GM04503 (cell line): ENCODE measurements at places on chromosomes 4 and X.

DNA sequence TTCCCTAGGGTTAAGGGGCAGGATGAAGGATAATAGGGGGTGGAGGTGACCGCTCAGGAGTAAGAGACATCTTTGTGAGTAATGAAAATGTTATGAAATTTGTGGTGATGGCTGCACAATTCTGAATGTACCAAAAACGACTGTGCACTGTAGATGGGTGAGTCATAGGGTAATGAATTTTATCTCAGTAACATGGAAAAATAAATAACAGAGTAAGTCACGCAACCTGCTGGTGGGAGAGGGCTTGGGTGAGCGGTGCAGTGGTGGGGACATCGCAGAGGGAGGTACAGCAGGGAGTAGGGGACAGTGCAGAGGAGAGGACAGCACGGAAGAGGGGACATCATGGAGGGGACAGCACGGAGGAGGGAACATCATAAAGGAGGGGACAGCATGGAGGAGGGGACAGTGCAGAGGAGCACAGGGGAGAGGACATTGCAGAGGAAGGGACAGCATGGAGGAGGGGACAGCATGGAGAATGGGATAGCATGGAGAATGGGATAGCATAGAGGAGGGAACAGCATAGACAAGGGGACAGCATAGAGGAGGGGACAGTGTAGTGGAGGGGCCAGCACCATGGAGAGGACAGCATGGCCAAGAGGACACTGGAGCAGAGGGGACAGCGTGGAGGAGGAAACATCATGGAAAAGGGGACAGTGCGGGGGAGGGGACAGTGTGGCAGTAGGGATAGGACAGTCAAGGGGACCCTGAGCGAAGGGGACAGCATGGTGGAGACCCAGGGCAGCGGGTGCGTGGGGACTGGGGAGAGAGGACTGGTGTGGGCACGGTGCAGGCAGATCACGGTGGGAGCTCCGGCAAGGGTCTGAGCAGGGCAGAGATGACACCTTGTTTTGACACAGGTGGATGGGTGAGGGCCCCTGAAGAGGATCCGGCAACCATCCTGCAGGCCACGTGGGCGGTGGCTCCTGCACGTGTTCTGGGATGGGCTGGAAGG, 68.5 kb upstream of the MXD4 start:
- DNase-seq = peak; percentile 82

DNA sequence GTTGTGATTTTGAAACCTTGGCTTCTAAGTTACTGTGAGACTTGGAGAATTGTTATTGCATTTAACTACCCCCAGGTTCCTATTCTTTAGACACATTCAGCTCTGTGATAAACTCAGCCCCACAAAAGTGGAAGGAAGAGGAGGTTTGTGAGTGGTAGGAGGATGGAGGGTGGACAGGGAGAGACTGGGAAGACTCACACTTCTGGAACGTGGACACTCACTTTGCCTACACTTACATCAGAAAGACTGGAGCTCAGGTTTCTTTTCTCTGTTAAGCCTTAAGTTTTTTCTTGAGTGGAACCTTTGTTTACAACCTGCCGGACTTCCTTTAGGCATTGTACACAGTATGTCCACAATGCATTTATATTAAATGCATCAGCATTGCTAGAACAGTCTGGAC, 99.0 kb downstream of the AREG start:
- DNase-seq = peak; percentile 14

GRCh38 chr4:82791179-82791578, 7.4 kb downstream of the SCD5 start:
- DNase-seq = no peak

- DNase-seq = peak; percentile 14
These were observed 24.3 kb upstream of the NDNF start for GRCh38 chr4:121096629-121097028.

- DNase-seq = no peak
These were observed 1.1 kb downstream of the HSPA4L start for GRCh38 chr4:127783026-127783769.

DNA sequence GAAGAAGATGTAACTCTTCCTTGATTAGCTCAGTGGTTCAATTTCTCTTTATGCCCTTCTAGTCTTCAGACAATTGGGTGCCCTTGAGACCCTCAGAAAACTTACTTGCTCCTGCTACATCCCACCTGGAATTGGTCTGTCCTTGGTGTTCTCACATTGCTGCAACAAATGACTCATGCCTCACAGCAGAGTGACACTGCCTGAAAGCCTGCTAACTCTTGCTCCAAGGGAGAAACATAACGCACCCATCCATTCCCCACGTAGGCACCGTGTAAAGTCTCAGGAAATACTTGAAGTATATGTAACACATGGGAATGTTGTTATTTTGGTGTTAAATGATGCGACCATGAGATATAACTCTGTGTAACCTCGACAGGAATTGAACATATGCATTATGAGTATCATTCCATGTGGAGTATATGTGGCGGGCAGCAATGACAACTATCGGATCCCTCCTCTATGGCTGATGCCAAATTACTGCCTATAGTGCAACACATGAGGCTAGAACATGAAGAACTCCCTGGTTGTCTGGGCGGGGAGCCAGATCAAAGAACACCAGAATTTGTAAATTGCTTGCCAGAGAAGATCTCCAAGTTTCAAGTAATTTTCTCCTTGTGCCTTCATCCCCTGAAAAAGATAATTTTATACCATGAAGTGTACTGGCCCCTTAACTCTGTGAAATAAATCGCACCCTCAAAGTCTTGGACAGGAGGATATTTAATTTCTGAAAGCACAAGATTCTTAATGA, 231.3 kb upstream of the STK26 start:
- no peak for DNase-seq

- DNase-seq = no peak
These were observed 162.0 kb upstream of the ATP6AP2 start for GRCh38 chrX:40418813-40419195.

GRCh38 chr4:8737601-8738279, 133.9 kb downstream of the HMX1 start:
- no peak for DNase-seq

DNA sequence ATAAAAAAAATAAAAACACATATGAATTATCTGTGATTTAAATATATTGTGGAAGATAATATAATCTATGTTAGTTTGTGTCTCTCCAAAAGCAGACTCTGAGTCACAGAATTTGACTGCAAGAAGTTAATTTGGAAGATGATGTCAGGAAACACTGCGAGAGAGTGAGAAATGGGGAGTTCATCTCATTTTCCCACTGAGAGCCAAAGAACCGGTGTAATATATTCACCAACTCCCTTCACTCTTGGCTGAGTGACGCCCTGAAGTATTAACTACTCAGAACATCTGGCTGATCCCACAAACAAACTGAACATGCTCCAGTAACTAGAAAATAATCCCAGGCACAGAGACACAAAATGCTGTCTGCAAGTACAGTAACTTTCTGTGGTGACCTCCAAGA, 345.8 kb upstream of the SPANXN1 start:
- no peak for DNase-seq

DNA sequence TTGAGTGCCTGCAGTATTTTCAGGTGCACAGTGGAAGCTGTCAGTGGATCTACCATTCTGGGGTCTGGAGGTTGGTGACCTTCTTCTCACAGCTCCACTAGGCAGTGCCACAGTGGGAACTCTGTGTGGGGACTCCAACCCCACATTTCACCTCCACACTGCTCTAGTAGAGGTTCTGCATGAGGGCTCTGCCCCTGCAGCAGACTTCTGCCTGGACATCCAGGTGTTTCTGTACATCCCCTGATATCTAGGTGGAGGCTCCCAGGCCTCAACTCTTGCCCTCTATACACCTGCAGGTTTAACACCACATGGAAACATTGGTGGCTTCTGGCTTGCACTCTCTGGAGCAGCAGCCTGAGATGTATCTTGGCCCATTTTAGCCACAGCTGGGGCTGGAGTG, 17.0 kb upstream of the NELFA start:
- DNase-seq = no peak

DNA sequence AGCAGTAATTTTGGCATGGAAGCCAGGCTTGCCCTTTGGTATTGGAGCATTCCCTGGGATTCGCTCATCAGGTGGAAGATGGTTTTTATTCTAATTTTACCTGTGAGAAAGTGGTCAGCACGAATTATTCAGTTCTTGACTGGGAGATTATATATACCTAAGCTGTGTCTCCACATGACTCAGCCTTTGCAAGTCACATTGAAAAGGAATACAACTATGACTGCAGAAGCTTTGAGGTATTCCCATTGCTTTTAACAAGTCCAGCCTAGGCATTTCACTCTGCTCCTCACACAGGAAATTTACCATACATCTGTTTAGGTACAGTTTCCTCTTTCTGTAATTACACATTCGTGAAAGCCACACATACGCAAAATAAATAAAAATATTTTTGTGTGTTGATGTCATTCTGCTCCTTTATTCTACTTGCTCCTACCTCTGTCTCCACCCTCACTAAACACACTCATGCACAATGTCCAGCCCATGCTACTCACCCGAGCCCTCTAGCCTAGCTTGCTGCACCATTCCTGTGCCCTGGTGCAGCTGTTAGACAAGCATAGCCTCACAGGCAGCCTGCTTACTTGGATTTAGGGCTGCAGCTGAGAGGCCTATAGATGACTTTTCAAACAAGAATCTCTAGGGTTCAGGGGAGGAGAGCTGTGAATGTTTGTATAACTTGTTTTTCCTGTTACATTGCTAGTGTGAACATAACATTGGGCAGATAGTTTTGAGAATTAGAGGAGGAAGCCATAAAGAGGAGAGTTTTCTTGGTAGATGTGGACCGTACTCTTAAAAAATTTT, 504.4 kb upstream of the FAT1 start:
- no peak for DNase-seq

DNA sequence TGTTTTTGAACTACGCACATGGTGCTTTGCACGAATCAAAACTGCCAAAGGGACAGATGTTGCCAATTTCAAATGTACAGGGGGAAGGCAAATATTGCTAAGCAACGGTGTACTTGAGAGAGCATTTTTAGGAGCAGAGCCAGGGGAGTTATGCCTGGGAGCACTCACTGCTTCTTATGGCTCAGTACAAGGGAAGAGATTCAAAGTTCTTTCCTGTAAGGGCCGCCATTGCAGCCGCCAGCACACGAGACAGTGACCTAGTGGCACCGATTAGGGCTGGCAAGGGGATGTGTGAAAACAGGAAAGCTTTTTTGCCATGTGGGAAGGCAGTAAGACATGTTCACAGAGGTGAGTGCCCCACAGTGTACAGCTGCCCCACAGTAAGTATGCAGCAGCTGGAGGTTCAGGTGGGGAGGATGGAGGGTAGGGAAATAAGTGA, 133.8 kb downstream of the AFF1 start:
- no peak for DNase-seq

- peak; percentile 60 for DNase-seq
These were observed at the start of gene EDA2R for GRCh38 chrX:66638591-66639500. EDA2R (minus strand) TSS chrX:66639078; CDS start chrX:66616020, 23,058 bp downstream.

GRCh38 chrX:87392369-87392768, 125.2 kb upstream of the KLHL4 start:
- no peak for DNase-seq

DNA sequence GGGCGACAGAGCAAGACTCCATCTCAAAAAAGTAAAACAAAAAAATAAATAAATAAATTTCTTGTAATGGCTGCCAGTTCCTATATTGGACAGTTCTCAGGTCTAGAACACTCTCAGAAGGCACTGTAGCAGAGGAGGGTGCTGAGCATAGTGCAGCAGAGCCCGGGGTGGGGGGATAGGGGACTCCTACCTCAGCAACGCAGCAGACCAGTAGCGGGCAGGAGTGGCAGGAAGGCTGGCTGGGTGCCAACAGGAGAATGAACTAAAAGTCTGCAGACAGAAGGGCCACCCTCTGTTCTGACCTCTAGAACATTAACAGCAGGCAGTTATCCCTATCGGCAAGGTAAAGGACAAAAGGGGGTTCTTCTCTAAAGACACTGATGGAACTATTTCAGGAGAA, 20.2 kb downstream of the PDK3 start:
- no peak for DNase-seq

- DNase-seq = no peak
These were observed 337.8 kb downstream of the ARHGAP24 start for GRCh38 chr4:85812776-85813175.

DNA sequence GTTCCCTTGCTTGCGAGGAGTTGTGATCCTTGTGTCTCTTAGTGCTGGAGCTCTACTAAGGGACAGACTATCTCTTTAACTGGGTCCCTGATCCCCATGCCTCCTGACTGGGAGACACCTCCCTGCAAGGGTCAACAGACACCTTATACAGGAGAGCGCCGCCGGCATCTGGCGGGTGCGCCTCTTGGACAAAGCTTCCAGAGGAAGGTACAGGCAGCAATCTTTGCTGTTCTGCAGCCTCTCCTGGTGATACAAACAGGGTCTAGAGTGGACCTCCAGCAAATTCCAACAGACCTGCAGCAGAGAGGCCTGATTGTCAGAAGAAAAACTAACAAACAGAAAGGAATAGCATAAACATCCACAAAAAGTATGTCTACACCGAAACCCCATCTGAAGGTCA, 115.6 kb upstream of the ITM2A start:
- no peak for DNase-seq

DNA sequence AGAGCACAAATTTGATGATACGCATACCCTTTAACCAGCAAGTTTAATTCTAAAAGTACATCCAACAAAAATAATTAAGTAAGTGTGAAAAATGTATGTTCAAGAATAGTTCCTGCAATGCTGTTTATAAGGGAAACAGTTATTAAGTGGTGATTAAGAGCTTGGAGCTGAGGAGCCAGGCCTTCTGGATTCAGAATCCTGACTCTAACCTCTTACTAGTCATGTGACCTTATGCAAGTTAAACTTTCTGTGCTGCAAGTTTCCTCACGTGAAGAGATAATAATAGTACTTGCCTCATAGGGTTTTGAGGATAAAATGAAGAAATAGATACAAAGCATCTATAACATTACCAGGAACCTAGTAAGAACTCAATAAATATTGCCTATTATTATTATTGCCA, 77.7 kb downstream of the FAM13A start:
- DNase-seq = no peak

GRCh38 chr4:54840992-54841768, 183.4 kb downstream of the KIT start:
- no peak for DNase-seq

DNA sequence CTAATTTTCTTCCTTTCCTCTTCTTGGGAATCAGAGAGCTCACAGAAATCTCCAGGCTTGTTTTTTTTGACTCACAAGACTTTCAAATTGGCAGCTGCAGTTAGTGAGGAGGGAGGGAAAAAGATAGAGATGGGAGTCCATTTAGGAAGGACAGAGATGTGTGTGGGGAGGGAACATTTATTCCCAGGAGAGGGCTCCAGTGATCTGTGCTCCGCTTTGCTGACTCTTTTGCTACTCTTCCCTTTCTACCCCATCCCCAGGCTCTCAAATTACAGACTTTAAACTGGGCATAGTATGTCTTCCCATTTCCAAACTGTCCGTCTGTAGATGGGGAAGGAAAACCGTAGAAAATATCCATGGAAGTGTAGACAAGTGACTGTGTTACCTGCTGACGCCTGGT, 39.1 kb upstream of the UCP1 start:
- DNase-seq = no peak
